Activated CD8-positive, alpha-beta memory T cell treated with anti-CD3 and anti-CD28 coated beads for 1 hour (primary cell): ENCODE measurements at places on chromosomes 11 and 22.

DNA sequence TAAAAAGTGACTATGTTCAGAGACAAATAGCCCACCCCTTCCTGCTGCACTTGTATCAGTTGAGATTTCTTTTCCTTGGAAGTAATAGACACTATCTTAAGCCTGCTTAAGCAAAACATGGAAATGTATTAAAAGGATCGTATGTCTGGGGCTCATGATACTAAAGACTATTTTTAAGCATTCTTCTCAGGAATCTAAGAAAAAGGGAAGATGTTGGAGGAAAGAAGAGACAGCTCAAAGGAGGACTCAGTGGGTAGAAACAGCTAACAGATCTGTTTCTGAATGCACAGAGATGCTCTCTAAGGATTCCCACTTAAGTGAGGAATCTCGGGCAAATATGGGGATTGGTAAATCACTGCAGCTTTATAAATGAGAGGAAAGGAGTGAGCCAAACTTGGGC, 62.5 kb downstream of the FAM76B start:
- no peak for DNase-seq

- no peak for DNase-seq
Observed at GRCh38 chr11:81874635-81875034, 859.0 kb downstream of the FAM181B start.

DNA sequence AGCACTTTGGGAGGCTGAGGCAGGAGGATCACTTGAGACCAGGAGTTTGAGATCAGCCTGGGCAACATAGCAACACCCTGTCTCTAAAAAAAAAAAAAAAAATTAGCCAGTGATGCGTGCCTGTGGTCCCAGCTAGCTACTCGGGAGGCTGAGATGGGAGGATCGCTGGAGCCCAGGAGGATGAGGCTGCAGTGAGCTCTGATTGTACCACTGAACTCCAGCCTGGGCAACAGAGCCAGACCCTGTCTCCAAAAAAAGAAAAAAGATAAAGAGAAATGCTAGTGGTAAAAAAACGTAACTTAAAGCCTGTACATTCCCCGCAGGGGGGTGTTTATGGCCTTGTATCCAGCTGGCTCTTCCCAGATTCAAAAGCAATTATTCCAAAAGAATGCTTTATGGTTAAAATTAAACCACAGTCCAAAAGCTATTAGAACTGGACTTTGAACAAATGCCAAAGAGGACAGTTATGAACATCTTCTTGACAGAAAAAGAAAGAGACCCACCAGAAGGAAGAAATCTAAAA, 16.4 kb upstream of the SNX32 start:
- no peak for DNase-seq

GRCh38 chr22:27799827-27800249, 1.7 kb downstream of the MN1 start:
- DNase-seq = no peak

DNA sequence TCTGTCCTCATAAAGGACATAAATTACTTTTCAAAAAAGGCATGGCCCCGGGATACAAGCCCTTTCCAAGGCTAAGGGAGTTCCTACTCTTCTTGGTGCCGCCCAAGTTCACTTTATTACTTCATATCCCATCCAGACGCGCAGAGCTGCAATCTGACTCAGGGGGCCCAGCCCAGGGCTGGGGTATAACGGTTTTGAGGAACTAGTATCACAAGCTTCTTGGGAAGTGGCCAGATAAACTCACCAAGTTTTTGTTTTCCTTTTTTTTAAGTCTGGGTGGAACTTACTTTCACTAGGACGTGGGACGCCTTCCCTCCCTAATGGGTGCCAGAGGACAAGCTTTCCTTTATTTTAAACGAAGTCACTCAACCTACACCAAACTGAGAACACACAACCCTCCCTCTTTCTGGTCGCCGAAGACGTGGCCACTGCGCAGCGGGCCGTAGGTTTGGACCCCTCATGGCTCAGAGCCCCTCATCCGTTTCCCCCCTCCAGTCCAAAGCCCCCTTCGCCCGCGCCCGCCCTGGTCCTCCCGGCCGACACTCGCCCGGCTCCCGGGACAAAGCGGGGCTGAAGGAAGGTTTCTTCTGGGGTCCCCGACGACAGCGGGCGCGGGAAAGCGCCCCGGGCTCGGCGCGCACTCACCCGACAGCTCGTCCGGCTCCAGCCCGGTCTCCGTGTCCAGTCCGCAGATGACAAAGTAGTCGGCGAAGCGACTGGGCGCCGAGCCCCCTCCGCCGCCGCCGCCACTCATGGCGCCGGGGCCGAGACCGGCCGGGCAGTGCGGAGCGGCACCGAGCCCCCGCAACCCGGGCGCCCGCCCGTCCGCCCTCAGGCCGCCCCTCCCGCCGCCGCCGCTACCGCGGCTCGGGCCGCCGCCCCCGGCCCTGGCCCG, 587 bp downstream of the DENND5A start:
- no peak for DNase-seq

DNA sequence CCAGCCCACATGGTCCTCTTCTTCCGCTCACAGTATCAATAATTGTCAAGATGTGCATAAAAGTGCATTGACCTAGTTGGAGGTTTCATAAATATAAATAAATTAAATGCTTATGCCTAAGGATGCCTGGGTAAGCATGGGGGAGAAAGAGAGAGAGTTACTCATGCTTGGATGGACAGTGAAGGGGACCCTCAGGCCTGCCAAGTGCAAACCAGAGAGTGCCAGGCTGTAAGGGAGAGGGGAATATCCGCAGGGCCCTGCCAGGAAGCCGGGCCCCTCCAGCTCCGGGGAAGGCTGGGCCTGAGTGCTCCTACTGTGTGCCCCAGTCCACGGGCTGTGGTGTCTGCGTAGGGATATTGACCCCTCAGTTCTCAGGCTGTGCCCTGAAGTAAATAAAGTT, 214.6 kb downstream of the DSCAML1 start:
- no peak for DNase-seq

- no peak for DNase-seq
Observed at GRCh38 chr11:23124249-23124648, 264.0 kb upstream of the CCDC179 start.

GRCh38 chr22:17410576-17410975, 41.3 kb downstream of the CECR2 start:
- DNase-seq = no peak

DNA sequence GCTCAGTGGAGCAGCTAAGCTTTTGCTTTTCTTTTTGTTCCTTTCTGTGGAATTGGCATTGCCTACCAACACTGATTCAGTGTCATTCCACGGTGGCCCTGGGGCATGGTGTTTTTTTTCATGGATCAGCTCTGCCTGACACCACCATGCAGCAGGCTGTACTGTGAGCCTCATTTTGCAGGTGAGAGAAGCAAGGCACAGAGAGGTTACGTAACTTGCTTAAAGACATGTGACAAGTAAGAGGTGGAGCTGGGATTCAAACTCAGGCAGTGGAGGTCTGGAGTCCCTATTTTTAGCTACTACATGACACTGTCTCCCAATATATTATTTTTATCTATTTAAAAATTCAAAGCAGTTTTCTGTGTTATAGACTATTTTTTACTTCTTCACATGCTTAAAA, 44.4 kb downstream of the APOL3 start:
- DNase-seq = no peak

GRCh38 chr11:130358398-130358797, 43.7 kb upstream of the ZBTB44 start:
- DNase-seq = no peak

DNA sequence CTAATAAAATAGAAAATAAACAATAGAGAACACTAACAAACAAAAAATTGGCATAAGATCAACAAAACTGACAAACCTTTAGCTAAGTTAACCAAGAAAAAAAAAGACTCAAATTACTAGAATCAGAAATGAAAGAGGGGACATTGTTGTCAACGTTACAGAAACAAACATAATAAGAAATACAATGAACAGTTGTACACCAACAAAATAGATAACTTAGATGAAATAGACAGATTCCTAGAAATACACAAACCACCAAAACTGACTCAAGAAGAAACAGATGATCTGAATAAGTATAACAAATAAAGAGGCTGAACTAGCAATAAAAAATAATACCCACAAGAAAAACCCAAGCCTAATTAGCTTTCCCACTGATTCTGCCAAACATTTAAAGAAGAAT, 34.7 kb upstream of the TMPRSS4 start:
- no peak for DNase-seq

GRCh38 chr22:22520667-22521602, 865 bp upstream of the ZNF280A start:
- no peak for DNase-seq

DNA sequence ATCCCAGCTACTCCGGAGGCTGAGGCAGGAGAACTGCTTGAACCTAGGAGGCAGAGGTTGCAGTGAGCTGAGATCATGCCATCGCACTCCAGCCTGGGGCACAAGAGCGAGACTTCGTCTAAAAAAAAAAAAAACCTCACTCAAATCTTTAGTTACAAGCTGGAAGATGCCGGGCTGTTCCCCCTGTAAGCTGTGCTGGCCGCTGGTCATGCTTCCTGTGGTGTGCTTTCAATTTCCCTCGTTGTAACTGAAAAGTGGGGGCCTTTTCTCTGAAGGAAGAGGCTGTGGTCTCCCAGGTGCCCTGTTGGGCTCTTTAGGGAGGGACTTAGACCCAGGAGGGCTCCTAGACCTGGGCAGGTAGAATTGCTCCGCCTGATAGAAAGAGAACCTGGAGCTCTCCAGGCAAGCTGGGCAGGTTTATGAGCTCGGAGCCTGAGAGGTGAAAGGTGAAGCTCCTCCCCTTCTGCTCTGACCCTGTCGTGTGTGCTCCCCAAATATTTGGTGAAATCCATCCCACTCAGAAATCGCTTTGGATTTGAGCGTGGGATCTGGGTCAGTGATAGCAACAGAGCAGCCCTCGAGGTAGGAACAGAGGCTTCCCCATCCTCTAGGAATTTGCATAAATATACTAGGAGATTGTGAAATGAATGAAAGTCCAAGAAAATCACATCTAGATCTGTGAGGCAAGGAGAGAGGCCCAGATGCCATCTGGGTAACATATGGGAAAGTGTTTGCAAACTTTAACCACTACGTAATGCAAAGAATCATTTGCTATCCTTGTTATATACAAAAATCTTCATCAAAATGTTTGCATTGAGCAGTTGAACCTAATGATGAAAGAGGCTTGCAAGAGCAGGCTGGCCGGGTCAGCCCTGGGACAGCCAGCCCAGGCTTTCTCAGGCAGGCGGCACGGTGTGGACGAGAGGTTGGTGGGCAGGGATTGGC, 154.3 kb downstream of the FBXO7 start:
- DNase-seq = no peak

DNA sequence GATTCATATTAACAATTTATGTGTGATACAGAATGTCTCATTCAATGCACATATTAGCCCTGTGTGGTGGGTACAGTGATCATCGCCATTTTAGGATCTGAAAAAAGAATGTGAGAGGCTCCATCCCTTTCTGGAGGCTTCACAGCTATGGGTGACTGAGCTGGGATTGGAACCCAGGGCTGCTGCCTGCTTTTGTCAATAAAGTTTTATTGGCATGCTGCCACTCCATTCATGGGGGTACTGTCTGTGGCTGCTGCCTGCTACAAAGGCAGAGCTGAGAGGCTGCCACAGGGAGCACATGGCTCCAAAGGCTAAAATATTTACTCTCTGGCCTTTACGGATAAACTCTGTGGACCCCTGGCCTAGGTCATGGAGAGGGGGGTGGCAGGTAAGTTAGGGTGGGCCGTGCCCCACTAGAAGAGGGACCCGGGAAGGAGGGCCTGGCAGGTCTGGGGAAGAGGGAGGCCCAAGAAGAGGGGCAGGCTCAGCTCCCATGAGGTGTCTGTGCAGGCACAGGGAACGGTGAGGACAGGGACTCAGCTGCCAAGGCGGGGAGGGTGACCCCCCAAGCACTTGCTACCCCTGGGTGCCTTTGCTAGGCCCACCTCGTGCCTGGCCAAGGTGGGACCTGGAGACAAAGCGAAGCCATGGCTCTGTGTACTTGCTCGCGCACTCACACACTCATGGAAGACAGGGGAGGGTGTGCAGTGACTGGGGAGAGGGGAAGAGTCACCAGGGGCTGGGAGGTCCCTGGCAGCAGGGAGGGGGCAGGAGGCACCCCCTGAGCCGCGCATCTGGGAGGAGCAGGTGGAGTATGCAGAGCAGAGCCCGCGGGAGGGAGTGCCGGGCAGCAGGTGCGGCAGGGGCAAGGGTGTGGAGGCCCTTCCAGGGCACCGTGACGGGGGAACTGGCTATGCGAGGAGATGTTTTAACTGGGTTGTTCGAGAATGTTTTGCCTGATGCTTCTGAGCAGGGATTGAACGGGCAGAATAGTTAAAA, 335.3 kb downstream of the CTTN start:
- no peak for DNase-seq

GRCh38 chr11:132064987-132065620, 694.7 kb downstream of the NTM start:
- DNase-seq = no peak
